ENCODE measurements at places on chromosomes 6 and 20.

DNA sequence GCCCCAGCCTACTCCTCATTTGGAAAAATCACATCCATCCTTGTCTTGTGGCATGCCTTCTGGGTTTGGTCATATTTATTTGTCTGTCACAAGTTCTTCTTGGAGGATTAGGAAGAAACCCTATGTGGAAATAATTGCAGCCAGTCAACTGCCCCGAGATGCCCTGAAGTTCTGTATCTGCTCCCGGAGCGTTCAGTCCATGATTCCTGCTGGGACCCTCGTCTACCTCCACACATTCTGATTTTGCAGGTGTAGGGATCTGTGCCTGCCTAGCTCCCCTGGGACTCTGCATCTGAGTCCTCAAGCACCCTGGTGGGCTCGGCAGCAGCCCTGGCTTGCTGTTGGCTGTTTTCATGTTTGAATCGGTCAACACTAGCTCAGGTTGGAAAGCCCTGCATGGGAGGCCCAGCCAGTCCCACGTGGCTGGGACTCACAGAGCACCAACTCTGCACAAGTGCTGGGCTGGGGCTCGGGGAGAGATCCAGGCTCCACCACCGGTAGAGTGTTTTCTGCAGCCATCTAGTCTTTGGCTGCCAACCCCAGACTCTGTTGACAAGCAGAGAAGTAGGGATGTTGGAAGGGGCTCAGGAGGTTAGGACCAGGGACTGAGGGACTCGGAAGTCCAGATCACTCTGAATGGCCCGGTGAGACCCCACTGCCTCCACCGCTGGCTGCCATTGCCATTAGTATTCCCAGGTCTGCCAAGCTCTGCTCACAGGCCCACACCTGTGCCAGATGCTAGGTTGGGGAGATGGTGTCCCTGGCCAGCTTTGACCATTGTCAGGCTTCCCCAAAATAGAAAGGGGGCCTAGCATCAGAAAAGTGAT is 183.5 kb upstream of the CST7 start:
- H3K4me1 ChIP-seq: no peaks in the 10 kb centered on the region
- H3K27ac ChIP-seq: no peak overlapping the region
- no peaks in the 10 kb centered on the region for H3K36me3 ChIP-seq
- DNase-seq: no peak

DNA sequence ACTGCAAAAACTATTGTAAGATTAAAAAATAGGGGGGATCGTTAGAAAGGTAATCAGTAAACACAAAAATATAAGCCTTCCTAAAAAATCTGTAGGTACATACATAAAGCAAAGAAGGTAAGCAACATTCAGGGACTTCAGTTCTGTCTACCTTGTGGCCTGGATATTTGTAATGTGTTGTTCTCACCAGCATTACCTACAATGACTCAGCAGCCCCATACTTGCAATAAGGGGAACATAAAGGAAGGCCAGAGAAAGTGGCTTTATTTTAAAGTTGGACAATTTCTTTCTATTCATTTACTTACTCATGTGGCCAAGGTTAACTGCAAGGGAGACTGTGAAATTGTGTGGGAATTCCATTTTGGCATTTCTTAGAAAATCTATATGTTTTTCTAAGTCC is 277.2 kb upstream of the PREP start:
- no peaks in the 10 kb centered on the region for H3K4me1 ChIP-seq
- H3K27ac ChIP-seq: no peak overlapping the region

DNA sequence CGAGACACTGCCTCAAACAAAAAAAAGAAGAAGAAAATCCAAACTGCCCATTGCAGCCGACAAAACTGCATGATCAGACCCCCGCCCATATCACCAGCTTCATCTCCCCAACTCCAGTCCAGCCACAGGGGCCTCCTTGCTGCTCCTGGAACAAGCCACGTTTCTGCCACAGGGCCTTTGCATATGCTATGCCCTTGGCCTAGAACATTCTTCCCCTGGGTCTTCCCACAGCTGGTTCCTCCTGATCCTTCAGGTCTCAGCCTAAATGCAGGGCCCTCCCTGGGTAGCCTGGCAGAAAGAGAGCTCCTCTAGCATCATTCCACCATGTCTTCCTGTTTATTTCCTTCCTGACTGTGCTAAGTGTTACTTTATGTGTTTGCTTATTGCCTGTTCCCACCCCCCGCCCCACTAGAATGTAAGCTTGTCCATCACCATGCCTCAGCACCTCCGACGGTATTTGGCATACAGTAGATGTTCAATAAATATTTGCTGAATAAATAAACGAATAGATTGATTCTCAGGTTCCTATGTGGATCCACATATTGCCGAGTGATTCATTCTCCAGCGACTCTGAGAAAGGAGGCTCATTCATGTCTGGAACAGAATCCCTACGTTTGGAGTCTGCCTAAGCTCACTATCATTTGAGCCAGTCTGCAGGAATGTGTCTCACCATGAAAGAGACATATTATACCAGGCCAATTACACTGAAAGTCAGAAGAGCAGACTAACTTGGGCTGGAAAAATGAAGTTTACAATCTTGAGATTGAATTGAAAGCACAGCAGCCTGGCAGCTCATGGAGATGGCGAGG is 56.1 kb downstream of the NFATC2 start:
- no peak for DNase-seq
- H3K4me3 ChIP-seq: no peak overlapping the region
- H3K36me3 ChIP-seq: no peaks in the 10 kb centered on the region
- peaks cover 7% of the 10 kb centered on the region for H3K4me1 ChIP-seq
- no peaks in the 10 kb centered on the region for H3K27me3 ChIP-seq
- no peak overlapping the region for H3K27ac ChIP-seq

- H3K4me3 ChIP-seq: no peak overlapping the region
- DNase-seq: no peak
- H3K36me3 ChIP-seq: no peaks in the 10 kb centered on the region
- H3K27me3 ChIP-seq: no peaks in the 10 kb centered on the region
Measured at GRCh38 chr6:159487636-159488035, 205.4 kb downstream of the SOD2 start.

DNA sequence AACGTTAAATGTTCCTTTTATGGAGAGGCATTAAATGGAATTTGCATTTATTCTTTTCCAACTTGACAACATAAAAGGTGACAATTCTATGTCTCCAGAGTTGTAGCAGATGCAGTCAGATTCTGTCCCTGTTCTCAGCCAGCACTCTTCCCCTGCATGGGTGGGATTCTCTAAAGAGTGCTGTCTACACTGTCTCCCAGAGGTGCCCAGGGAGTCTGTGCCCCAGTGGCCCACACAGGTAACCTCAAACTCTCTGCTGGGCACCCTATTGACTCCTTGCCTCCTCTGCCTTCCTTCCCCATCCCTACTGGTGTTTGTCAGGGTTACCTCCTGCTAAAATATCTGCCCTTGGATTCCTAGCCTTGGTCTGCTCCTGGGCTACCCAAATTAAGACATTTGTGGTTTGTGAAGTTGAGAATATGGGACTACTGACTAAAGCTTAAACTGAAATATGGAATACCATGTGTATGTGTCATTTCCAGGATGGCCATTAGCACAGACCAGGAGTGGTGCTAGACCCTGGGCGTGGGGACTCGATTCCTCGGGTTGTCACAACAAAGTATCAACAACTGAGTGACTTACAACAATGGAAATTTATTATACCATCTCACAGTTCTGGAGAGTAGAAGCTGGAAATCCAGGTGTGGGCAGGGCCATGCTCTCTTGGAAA is 284.7 kb downstream of the CDH26 start:
- H3K4me3 ChIP-seq: no peak overlapping the region
- no peaks in the 10 kb centered on the region for H3K27me3 ChIP-seq
- H3K27ac ChIP-seq: no peak overlapping the region

GRCh38 chr20:11675920-11676629 is 241.6 kb upstream of the BTBD3 start:
- no peak for DNase-seq
- H3K4me3 ChIP-seq: no peak overlapping the region
- no peak overlapping the region for H3K27ac ChIP-seq
- H3K36me3 ChIP-seq: no peaks in the 10 kb centered on the region

DNA sequence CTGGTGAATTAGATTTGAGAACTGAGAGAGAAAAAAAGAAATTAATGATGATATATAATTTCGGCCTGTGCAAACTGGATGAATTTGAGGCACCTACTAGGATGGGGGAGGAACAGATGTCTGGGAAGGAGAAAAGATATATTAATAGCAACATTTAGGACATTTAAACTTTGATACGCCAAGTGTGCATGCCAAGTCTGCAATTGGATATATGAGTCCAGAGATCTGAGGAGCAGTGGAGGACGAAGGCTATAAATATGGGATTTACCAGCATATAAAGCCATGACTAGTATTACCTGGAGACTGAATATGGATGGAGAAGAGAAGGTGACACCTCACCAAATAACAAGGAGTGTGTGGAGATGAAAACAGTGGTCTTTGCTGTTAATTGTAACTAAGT is 272.6 kb upstream of the HSF2 start:
- H3K27ac ChIP-seq: no peak overlapping the region
- H3K27me3 ChIP-seq: no peaks in the 10 kb centered on the region
- H3K4me1 ChIP-seq: no peaks in the 10 kb centered on the region

DNA sequence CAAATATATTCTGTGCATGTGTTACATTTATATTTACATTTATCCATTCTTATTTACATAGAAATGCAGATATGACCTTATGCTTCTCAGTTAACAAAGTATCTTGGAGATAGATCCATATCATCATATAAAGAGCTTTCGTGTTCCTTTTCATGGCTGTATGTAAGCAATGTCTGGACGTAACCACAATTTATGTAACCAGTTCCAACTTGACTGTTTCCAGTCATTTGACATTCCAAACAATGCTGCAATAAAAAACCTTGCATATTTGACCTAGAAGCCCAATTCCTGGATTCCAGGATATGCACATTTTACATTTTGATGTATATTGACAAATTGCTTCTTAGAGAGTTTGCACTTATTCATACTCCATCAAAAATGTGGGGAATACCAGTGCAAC is 113.7 kb upstream of the F13A1 start:
- no peak for DNase-seq
- H3K4me1 ChIP-seq: no peaks in the 10 kb centered on the region
- no peak overlapping the region for H3K4me3 ChIP-seq
- no peaks in the 10 kb centered on the region for H3K36me3 ChIP-seq
- no peaks in the 10 kb centered on the region for H3K27me3 ChIP-seq
- no peak overlapping the region for H3K27ac ChIP-seq

Measured in tibial artery (tissue), 4 donors.